CD4-positive, alpha-beta T cell treated with Interleukin-6 for 4 hours (primary cell): ENCODE measurements at places on chromosomes 4 and X.

- no peak for DNase-seq
Observed at GRCh38 chr4:54632537-54632936, 25.2 kb upstream of the KIT start.

GRCh38 chr4:48542888-48543287, 52.8 kb downstream of the ZAR1 start:
- DNase-seq = no peak

DNA sequence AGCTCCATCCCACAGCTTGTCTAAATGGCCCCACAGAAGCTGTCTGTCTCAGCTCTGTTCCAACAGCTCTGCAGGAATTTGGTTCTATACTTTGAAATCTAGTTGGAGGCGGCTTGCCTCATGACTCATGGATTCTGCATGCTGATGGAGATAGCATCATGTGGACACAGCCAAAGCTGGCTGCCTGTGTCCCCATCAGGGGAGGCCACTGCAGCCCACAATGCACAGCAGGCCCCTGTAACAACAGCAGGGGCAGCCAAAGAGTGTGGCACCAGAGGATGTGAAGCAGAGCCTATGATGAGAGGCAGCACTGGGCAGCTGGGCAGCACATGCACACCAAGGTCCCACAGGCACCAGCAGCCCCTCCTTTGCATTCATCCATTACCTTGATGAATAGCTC, 67.2 kb downstream of the DCAF12L1 start:
- no peak for DNase-seq

DNA sequence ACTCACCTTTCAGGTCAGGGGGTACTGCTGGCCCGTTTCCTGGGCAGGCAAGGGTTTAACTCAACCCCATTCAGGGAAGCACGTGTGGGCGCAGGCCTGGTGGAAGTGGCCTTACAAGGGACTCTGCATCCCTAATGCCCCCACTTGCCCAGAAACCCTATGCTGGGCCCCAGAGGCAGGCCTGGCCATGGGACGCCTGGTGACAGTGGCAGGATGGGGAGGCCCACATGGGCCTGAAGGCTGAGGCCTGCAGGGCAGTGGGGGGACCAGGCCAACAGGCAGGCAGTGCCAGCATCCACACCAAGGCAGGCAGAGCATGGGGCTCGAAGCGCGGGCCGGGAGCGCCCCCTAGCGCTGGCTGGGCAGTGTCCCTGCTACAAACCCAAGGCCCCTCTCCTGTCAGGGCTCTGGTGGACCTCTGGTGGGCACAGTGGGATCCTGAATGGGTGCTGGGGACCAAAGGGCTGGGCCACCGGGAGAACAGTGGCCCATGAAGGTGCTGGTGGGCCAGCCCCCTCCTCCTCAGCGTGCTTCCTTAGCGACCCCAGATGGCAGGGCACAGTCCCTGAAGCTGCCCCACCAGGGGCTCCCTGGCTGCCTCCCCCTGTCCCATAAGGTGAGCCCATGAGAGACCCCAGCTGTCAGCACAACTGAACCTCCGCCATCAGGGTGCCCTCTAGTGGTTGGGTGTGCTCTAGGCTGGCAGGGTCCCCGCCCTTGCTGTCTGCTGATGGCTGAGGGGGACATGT, 16.8 kb downstream of the FGFR3 start:
- peak; percentile 71 for DNase-seq

DNA sequence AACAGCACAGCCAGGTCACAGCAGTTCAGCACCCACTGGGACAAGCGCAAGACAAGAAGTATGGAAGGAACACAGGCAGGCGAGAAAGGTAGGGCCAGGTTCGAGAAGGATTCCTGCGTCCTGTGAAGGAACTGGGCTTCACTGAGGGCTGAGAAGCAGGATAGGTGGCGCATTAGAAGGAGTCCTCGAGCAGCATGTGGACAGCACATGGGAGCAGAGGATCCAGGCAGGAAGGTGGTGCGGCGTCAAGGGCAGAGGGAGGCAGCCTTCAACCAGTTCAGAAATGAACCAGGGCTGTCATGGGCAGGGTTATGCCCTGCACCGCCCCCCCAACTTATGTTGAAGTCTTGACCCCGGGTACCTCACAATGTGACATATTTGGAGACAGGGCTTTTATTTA, 30.8 kb upstream of the LAP3 start:
- no peak for DNase-seq

- DNase-seq = no peak
Observed at GRCh38 chr4:159451006-159451405, 348.1 kb downstream of the RAPGEF2 start.

- no peak for DNase-seq
Observed at GRCh38 chrX:72027024-72027913, 104.4 kb downstream of the RTL5 start.

DNA sequence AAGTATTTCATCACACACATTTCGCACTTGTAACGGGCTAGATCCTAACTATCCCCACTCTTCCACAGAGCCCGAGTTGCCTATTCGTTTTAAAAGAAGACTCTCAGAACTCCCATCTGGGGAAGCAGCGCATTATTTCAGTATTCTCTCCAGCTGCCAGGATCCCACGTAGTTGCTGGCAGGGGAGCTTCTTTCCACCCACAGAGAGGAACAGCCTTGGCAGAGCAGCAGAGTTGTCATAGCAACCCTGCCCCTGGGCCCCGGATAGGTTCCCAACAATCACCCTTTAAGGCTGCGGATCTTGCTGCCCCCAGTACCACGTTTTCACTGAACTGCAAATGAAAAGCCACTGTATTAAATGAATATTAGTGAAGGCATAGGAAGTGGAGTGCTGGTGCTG, 106.7 kb downstream of the GPM6A start:
- DNase-seq = no peak

GRCh38 chr4:174262624-174263444, 20.6 kb downstream of the FBXO8 start:
- DNase-seq = no peak

DNA sequence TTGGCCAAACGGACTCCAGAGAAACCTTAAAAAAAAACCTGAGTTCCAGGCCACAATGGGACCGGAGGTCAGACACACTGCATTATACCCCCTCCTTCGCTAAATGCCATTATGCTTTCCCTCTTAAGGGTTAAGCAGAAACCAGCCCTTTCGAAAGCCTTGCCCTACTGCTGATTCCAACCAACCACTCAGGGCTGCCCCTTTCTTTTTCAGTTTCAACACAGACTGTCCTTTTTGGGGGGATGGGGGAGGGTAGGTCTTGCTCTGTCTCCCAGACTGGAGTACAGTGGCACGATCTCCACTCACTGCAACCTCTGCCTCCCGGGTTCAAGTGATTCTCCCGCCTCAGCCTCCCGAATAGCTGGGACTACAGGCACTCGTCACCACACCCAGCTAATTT, 49.5 kb upstream of the MAN2B2 start:
- no peak for DNase-seq

DNA sequence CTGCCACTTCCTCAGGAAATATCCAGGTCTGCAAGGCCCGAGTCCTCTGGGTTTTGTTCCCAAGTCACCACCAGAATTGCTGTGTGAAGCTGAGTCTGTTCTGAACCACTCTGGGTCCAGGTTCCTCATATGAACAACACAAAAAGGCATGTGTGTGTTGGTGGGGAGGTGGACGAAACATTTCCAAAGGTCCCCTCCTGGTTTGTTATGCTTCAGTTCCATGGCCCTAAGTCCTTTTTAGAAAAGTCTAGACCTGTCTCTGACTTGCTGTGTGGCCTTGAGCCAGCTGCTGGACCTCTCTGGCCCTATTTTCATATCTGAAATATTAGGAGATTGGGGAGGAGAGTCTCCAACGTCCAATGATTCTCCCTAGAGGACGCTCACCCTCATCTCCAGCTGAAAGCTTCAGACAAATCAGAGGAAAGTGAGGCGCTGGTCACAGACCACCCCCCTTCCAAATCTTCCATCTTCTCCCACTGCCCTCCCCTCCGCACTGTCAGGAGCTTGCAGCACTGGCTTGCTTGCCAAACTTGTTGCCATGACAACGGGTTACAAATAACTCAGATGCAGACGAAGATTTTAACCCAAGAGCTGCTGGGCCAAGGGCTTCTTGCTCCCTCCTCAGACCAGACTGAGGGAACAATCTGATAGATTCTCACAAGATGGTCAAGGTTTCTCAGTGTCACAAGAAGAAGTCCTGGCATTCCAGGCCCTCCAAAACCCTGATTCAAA, 64.5 kb downstream of the SMC1A start:
- DNase-seq = no peak

GRCh38 chrX:83845397-83845796, 15.5 kb upstream of the CYLC1 start:
- DNase-seq = no peak

- no peak for DNase-seq
Observed at GRCh38 chr4:136651278-136651667, 881.0 kb downstream of the PCDH18 start.

GRCh38 chr4:146900295-146900694, 45.4 kb downstream of the TTC29 start:
- DNase-seq = no peak

DNA sequence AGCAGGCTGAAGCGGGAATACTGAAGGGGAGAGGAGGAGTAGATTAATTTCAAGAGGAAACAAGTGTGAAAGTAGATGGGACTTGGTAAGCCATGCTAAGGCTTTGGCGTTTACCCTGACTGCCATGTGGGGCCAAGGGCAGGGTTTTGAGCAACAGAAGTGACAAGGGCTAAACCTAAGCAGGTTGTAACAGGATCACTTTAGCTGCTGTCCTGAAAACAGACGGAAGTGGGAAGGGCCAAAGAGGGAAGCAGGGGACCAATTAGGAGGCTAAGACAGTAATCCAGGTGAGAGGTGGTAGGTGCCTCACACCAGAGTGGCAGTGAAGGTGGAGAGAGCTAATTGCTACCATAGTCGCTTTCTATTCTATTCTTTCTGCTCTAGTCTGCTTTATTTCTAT, 166.5 kb downstream of the PJA1 start:
- no peak for DNase-seq

GRCh38 chr4:163726641-163727040, 232.2 kb downstream of the TMA16 start:
- no peak for DNase-seq

GRCh38 chr4:8558080-8558960, 21.9 kb upstream of the GPR78 start:
- no peak for DNase-seq

- DNase-seq = no peak
Observed at GRCh38 chr4:113708250-113708649, 53.3 kb downstream of the CAMK2D start.

- no peak for DNase-seq
Observed at GRCh38 chr4:179325181-179325580, 1882.9 kb upstream of the AGA start.

- DNase-seq = no peak
Observed at GRCh38 chr4:101960431-101960830, 169.9 kb downstream of the BANK1 start.

DNA sequence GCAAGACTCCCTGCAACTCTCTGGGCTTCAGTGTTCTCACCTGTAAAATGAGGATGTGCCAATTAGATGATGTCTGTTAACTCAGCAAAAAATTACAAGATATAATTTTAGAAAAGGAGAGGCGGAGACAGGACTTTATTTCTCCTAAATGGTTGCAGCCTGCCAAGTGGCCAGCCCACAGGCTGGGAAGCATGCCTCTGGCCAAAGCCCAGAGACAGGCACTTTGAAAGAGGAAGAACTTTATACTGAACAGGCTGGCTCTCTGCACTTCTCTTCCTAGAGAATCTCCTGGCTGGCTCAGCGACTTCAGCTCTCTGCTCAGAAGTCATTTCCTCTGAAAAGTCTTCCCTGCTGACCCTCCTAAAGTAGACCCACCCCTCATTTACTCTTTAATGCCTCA, 3.7 kb downstream of the PRDM5 start:
- DNase-seq = no peak

- no peak for DNase-seq
Observed at GRCh38 chr4:33924811-33925210, 2319.5 kb downstream of the ARAP2 start.

- DNase-seq = no peak
Observed at GRCh38 chr4:110533940-110534339, 58.0 kb downstream of the ENPEP start.

DNA sequence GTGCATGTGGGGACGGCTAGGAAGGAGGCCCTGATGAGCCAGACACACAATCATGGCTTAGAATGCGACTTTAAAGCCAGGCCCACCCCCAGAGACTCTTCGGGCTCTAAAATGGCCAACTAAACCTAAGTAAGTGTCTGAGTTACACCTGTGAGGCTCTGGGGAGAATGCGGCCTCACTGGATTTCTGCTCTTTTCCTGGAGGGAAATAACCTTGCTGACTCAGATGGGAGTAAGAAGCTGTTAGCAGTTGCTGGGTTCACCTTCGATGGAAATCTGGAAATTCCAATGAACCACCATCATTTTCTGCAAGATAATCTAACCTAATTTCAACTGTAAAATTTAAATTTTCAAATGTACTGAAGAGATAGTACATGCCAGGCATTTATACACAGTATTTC, 97.6 kb upstream of the MAML3 start:
- no peak for DNase-seq

DNA sequence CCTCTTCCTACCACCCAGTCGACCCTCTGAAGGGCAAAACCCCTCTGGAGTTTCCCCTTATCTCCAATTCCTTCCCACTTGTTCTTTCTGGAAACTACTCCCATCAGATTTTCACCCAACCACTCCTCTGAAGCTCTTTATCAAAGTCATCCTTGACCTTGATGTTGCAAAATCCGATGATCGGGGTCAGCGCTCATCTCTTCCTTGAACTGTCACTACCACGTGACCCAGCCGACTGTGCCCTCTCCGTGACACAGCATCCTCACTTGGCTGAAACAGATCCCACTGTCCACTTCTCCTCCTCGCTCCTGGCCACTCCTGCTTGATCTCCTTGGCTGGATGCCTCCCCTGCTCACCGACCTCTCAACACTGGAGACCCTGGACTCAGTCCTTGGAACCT, 1.1 kb downstream of the CFAP99 start:
- DNase-seq = no peak

- DNase-seq = no peak
Observed at GRCh38 chrX:116321711-116322110, 114.7 kb upstream of the SLC6A14 start.

DNA sequence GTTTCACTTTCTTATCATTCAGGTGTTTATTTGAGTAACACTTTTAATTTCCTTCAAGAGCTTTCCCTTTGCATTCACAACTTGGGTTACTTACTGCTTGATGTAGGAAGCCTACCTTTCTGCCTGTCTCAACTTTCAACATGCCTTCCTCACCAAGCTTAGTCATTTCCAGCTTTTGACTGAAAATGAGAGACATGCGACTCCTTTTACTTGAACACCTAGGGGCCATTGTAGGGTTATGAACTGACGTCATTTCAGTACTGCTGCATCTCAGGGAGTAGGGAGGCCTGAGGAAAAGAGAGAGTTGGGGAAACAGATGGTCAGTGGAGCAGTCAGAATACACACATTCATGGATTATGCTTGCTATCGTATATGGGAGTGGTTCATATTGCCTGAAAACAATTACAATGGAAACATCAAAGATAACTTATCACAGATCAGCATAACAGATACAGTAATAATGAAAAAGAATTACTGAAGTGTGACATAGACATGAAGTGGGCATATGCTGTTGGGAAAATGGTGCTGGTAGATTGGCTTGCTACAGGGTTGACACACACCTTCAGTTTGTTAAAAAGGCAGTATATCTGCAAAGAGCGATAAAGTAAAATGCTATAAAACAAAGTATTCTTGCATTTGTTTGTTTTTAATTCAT, 25.7 kb downstream of the USP53 start:
- no peak for DNase-seq
